Kidney (tissue), 22 donors: ENCODE measurements at places on chromosomes 1 and 21. TPM values are rescaled to one million over a fixed set of nuclear protein-coding genes. Genes with fewer than 3 reads are reported as not detected.

Gene OR10J1
- not detected for polyA plus RNA-seq

Gene CLCA1
- not detected for polyA plus RNA-seq

Gene HEATR1
- polyA plus RNA-seq = 2.9 TPM

Gene ASAP3
- polyA plus RNA-seq = 29.9 TPM

Gene MCOLN3
- 7.8 TPM for polyA plus RNA-seq

Gene RGS13
- polyA plus RNA-seq = not detected

Gene MTMR11
- 21.6 TPM for polyA plus RNA-seq

Gene PGM1
- polyA plus RNA-seq = 59.3 TPM

Gene KCNK1
- polyA plus RNA-seq = 10.0 TPM

Gene ISG20L2
- 13.3 TPM for polyA plus RNA-seq

Gene SPATA1
- 0.62 TPM for polyA plus RNA-seq

Gene TRIM33
- polyA plus RNA-seq = 13.3 TPM

Gene MMP23B
- 4.0 TPM for polyA plus RNA-seq

Gene KCNE1
- 4.4 TPM for polyA plus RNA-seq

Gene ADAMTS5
- polyA plus RNA-seq = 1.7 TPM

Gene GPR25
- polyA plus RNA-seq = not detected

- DNase-seq = no peak
Measured at GRCh38 chr1:27068922-27069321, 56.3 kb upstream of the TENT5B start.

GRCh38 chr1:237180256-237180655 lies 138.3 kb downstream of the RYR2 start:
- no peak for DNase-seq

GRCh38 chr21:43276811-43277210 lies 108.0 kb downstream of the CRYAA start:
- DNase-seq = no peak

GRCh38 chr1:2795926-2796325 lies 5.6 kb downstream of the TTC34 start:
- DNase-seq = no peak

GRCh38 chr1:202809597-202810159 lies 1.1 kb upstream of the PCAT6 start:
- DNase-seq = no peak

DNA sequence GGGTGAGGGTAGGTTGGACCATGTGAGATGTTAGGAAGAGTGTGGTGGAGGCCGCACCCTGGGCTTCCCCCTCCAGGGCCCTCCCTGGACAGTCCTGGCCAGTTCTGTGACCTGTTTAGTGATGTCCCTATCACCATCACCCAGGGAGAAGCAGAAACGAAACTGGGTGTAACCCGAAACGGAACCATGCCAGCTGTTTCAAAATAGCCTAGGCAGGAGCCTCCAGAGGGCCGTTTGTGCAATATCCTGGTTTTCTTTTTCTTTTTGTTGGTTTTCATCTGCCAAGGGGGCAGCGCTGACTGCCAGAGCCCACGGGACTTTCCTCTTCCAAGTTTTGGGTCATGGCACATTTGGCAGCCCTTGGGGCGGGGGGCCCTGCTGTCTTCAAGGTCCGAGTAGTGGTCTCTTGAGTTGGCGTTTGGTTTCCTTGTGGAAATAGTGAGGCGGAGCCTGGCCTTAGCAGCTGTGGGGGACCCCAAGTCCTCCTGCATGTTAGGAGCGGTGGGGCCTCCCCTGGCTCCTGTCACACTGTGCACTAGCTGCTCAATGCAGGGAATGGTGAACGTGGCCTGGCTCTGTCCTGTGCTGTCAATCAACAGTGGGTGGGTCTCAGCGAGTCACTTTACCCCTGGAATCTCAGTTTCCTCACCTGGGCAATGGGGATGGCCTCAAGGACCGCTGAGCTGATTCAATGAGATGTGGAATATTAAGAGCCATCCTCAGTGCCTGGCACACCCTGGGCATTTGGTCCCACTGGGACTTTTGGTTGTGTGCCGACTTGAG lies 90.7 kb downstream of the ARHGEF10L start:
- no peak for DNase-seq

GRCh38 chr1:225678545-225678944 lies 25.6 kb upstream of the ENAH start:
- no peak for DNase-seq

DNA sequence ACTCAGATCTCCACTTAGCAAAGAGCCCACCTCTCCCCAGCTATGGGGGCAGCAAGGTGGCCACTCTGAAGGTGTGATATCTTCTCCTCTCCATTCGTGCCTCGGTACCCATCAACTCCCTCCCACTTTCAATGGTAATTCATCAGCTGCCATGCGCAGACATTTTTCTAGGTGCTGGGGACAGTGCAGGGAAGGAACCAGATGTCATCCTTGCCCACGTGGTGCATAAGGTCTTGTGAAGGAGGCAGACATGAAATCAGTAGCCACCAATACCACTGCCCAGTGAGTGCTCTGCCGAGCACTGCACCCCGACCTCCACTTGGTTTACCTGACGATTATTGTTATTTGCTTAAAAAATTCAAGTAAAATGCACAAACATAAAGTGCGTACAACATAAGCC lies 76.3 kb upstream of the CSF3R start:
- no peak for DNase-seq

DNA sequence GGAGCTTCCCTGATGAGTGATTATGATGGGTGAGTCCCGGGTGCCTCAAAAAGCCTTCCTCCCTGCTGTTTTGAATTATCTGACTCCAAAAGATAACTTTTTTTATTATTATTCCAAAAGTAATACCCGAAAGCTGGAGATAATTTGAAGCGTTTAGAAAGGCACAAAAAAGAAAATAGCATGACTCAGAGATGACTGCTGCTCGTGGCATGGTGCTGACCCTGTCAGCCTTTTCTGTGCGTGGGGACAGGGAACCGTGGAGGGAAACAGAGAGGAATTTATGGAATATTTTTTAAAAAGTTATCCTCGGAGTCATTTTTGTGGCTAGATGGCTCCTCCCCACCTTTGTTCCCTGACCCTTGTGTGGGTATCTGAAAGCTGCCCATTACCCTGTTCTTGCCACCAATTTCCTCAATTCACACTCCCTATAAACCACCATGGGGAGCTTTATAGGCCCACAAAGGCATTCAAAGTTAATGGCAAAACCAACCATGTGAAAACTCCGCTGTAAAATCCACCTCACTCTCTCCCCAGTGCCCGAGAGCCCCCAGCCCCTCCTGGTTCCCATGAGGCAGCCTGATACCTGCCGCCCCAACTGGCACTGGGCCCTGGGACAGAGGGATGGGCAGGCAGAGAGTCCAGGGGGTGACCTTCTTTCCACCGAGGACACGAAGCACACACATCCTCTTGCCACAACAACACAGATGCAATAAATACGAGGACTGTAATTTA lies 37.5 kb downstream of the IGSF21 start:
- DNase-seq = peak; percentile 64

DNA sequence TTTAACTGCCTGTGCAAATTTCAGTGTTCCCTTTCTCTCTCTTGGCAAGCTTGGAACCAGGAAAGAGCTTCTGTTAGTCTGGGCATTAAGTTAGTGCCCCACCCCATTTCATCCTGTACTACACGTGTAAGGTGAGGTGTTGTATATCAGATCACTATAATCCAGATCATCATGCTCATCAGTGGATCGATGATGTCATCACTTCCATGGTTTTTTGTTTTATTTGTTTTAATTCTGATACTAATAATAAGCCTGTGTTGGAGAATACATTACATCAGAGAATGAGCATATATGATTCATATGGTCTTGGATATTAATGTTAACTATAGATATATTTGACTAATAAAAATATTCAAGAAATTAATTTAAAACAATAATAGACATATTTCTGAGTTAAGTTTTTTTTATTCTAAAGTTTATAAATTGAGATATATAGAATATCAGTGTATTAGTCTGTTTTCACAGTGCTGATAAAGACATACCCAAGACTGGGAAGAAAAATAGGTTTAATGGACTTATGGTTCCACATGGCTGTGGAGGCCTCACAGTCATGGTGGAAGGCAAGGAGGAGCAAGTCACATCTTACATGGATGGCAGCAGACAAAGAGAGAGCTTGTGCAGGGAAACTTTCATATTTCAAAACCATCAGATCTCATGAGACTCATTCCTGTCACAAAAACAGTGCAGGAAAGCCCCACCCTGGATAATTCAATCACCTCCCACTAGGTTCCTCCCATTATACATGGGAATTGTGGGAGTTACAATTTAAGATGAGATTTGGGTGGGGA lies 588.3 kb upstream of the B3GALT2 start:
- no peak for DNase-seq

- peak; percentile 94 for DNase-seq
Measured at GRCh38 chr1:9110669-9111356, 18.1 kb downstream of the GPR157 start.

GRCh38 chr1:85479491-85479890 lies 14.5 kb upstream of the DDAH1 start:
- no peak for DNase-seq

DNA sequence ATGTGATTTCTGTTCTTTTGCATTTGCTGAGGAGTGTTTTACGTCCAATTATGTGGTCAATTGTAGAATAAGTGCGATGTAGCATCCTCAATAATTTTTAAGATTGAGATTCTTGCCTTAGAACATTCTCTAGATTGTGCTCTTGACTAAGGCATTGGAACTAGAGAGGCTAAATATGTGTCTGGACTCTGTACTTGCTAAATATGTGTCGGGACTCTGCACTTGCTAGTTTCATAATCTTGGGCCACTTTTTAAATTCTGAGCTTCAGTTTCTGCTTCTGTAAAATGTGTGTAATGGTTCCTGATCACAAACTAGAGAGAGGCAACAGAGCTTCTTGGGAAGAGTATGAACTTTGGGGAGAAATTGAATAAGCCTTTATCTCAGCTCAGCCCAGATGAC lies 21.6 kb downstream of the HLX start:
- DNase-seq = no peak

DNA sequence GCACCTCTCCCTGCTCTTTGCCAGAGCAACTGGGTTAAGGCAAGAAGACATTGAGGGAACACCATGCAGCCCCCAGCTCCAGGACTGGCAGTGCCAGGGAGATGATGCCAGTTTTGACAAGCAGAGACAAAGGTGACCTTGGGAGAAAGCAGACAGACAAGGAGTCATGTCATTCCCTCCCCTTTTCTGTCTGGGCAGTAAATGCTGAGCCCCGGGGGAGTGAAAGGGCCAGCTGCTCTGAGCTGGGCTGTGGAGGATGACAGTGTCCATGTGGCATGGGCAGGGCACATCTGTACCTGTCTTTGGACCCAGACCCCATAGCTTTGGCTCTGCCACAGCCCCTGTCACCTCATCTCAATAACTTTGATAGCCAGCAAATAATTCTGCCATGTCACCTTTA lies 24.2 kb downstream of the PLEKHA6 start:
- no peak for DNase-seq

GRCh38 chr1:205921570-205921909 lies 21.7 kb downstream of the SLC26A9 start:
- DNase-seq = peak; percentile 20

GRCh38 chr1:163709636-163710035 lies 387.9 kb downstream of the NUF2 start:
- DNase-seq = no peak

GRCh38 chr21:16532840-16533239 lies 803.1 kb downstream of the USP25 start:
- no peak for DNase-seq

GRCh38 chr1:7485826-7486225 lies 285.3 kb upstream of the VAMP3 start:
- no peak for DNase-seq

GRCh38 chr1:67700692-67701410 lies 15.8 kb downstream of the GADD45A start:
- peak; percentile 58 for DNase-seq

- no peak for DNase-seq
Measured at GRCh38 chr1:15768388-15768787, 9.8 kb downstream of the FBLIM1 start.

GRCh38 chr1:234539666-234540403 lies 60.9 kb upstream of the TARBP1 start:
- no peak for DNase-seq

DNA sequence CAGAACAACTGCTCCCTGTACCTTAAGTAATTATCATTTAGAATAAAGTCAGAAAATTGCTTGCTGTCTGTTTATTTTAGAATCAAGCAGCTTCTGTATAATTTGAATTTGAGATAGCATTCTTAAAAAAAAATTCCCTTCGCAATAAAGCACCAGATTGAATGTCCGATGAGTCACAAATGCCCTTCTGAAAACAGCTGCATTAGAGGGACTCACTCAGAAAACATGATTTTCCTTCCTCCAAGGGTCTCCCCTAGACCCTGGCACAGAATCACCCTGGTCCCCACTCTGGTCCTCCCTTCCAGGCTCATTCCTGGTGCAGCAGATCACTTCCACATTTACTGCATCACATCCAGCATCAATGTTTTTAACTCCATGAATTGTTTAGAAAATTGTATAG lies 471.1 kb upstream of the VAMP3 start:
- DNase-seq = no peak

- no peak for DNase-seq
Measured at GRCh38 chr1:50423670-50424000, 392 bp upstream of the DMRTA2 start.

DNA sequence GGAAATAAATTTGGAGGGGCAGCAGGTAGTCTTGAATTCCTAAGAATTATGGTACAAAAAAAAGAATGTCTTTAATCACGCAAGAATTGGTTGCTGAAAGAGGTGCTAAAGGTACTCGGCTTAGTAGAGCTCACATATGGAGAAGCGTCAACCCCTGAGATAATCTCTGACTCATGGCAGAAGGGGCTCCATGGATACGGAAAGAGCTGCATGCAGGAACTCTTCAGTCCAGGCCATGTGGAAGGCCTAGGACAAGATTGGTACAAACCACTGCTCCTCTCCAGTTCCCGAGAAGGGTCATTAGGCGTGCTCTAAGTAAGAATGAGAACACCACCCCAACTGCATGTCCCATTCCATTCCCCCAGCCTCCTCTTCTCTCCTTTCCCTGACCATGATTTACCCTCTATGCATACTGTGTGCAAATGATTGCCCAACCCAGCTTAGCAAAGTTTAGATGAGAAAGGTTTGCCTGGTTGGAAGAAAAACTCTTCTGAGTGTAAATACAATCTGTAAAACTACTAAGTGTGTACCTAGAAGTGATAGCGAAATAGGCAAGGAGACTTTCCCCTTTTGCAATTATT lies 10.9 kb downstream of the GJA8 start:
- no peak for DNase-seq

DNA sequence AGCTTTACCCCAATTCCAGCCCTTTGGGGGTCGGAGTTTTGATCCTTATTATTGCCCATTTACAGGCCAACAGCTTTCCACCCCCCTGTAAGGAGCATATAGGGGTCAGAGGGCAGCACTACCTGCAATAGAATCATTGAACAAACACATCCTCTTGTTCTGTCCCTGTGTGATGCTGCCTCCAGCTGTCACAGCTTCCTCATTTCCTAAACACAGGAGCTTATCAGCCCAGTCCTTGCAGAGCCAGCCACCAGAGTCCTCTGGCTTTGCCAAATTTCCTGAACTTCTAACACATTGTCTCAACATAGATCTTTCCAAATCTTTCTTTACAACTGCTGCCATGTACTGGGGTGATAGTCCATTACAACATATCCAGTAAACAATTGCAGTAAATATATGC lies 32.8 kb upstream of the PTBP2 start:
- no peak for DNase-seq

DNA sequence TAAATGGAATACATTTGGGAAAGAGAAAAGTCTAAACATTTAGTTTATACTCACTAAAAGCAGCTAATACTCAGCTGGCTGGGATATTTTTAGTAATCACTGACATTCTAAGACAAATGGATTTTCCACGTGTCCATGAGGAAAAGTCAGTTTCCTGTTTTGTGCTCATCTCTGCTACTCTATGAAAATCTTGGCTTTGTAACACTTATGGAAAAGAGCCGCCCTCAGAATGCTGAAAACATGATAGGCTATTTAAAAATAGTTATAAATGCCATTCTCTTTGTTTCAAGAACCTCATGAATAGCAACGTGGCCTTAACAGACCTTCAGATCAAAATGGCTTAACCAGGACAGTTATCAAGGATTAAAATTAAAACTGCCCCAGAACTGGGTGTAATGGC lies 29.9 kb downstream of the MRAP start:
- no peak for DNase-seq
